ENCODE measurements at places on chromosomes 3 and 15. TPM values are rescaled to one million over a fixed set of nuclear protein-coding genes. Genes with fewer than 3 reads are reported as not detected.

SHC4 gene
- not detected for total RNA-seq

POPDC2 gene
- 5.5 TPM for total RNA-seq

ALDH1A3 gene
- total RNA-seq, result not detected

TMEM45A gene
- total RNA-seq, result 0.39 TPM

STXBP5L gene
- total RNA-seq, result not detected

TGM4 gene
- not detected for total RNA-seq

ACAD9 gene
- 46.7 TPM for total RNA-seq

NMD3 gene
- 44.7 TPM for total RNA-seq

EEFSEC gene
- total RNA-seq, result 17.5 TPM

DNA sequence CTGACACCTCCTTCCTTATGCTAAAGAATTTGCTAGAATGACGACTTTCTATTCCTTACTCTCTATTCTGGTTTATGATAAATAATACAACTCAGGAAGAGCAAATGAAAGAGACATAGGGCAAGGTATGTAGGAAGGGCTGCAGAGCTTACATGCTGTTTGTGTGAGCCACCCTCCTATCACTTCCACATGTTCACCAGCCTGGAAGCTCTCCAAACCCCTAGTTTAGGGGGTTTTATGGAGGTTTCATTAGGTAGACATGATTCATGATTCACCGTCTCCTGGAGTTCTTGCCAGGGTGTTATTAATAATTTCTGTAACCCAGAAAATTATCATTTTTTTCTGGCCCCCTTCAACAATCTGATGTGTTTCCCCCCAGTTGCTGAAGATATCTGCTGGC, 172.1 kb upstream of the COL8A1 start:
- no peak overlapping the region for H3K27ac ChIP-seq
- H3K4me1 ChIP-seq, result no peaks in the 10 kb centered on the region
- no peaks in the 10 kb centered on the region for H3K27me3 ChIP-seq
- DNase-seq, result no peak
- H3K36me3 ChIP-seq, result no peaks in the 10 kb centered on the region

DNA sequence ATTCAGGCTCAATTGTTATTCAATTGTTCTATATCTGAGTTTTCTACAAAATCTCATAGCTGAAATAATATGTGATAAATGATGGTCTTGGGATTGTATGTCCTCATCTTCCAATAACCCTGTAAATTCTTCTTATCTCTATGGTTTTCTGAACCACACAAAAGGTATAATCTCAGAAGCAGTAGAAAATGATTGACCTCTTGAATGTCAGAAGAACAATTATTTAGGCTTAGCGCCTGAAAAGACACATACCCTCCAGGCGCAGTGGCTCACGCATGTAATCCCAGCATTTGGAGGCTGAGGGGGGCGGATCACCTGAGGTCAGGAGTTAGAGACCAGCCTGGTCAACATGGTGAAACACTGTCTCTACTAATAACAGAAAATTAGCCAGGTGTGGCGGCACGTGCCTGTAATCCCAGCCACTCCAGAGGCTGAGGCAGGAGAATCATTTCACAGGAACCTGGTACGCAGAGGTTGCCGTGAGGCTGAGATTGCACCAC, 288.0 kb upstream of the TBC1D5 start:
- H3K27me3 ChIP-seq, result no peaks in the 10 kb centered on the region
- no peak for DNase-seq
- no peak overlapping the region for H3K4me3 ChIP-seq
- no peaks in the 10 kb centered on the region for H3K4me1 ChIP-seq

DNA sequence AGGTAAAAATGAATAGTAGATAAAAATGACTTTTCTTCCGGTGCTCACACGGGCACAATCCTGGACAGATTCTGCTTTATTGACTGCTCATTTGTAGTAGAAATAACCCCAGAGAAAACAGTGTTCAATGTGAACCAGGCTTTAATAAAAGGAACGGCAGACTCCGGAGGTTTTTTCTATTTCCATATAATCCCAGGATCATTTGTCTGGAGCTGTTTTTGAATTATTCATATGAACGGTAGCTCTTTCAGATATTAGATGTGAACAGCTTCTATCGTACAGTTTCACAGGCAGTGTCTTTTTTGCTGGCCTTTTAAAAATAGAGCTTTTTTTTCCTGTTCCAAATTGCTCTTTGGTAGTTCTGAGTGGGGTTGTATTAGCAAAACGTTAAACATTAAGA, 347.3 kb downstream of the MFSD1 start:
- H3K27ac ChIP-seq, result no peak overlapping the region
- no peaks in the 10 kb centered on the region for H3K4me1 ChIP-seq
- no peaks in the 10 kb centered on the region for H3K36me3 ChIP-seq
- H3K27me3 ChIP-seq, result no peaks in the 10 kb centered on the region

DNA sequence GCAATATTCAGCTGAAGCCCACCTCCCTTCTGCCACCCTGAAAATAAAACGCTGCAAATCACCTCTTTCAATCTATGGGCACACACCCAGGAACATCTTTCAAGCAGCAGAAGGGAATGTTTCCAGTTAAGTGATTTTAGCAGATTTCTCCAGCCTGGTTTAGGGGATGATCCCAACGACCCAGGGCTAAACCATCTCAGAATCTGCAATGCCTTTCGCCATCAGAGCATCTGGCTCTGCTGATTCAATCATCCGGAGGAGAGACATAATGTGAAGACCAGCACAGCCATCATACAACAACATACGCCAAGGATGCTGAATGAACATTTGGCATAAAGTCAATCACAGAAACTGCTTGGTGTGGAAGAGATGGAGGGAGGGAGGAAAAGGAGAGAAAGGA, 15.5 kb upstream of the LRRN1 start:
- H3K27me3 ChIP-seq, result no peaks in the 10 kb centered on the region
- no peaks in the 10 kb centered on the region for H3K36me3 ChIP-seq

GRCh38 chr15:45981625-45982024, 346.8 kb downstream of the SQOR start:
- DNase-seq, result no peak
- H3K36me3 ChIP-seq, result no peaks in the 10 kb centered on the region
- no peak overlapping the region for H3K4me3 ChIP-seq
- no peaks in the 10 kb centered on the region for H3K27me3 ChIP-seq

DNA sequence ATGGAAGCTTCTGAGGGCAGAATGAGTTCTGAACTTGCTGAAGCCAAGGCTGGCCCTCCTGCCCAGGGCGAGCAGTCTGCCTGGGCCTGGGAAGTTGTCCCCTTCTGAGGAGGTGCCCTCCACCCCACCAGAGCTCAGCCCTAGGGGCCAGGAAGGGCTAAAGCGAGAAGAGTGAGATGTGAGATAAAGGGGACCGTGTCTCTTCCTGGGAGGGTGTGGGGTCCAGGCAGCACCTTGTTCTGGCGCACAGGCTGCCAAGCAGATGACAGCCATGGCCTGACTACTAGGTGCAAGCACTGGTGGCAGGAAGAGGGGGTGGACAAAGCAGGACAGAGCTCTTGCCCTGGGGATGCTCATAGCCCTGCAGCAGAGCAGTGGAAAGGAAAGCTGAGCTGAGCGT, 3.7 kb downstream of the PAK6 start:
- DNase-seq, result no peak
- no peak overlapping the region for H3K4me3 ChIP-seq
- H3K4me1 ChIP-seq, result peaks cover 12% of the 10 kb centered on the region
- no peaks in the 10 kb centered on the region for H3K36me3 ChIP-seq

DNA sequence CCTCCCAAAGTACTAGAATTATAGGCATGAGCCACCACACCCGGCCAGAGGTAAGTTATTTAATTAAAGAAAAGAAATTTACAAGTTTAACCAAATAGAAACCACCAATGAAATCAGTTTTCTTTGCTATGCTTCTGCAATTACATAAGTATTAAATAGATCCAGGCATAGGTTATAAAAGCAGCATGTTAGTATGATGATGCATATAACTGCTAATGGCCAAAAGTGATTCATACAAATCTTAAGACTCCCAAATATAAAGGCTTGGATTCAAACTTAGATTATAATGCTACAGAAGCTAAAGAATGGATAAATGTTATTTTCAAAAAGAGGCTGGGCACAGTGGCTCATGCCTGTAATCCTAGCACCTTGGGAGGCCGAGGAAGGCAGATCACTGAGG, 32.8 kb upstream of the HDC start:
- no peak overlapping the region for H3K4me3 ChIP-seq
- no peak for DNase-seq
- no peaks in the 10 kb centered on the region for H3K27me3 ChIP-seq

DNA sequence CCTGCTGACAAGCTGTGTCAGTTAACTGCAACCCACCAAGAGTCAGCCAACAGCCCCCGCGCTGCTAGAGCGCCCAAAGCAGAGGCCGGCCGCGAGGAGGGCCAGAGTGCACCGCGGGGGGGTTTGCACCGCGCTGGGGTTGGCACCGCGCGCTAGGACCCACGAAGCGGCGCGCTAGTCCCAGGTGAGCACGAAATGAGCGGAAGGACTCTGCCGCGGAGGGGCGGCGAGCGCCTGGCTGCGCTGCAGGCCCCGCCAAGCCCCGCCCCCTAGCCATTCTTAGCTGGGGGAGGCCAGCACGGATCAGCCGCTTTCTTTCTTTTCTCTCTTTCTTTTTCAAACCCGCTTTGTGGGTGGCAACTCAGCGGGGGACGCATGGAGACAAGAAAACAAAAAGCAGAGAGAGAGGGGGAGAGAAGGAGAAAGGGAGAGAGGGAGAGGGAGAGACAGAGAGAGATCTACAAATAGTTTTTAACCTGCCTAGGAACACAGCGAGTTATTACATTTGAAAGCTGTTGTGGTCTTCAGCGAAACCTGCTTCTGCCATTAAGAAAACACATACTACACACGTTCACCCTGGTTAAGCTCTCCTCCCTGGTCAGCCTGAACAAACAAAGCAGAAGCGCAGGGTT, 6.9 kb upstream of the FOXB1 start:
- H3K36me3 ChIP-seq, result no peaks in the 10 kb centered on the region
- H3K27me3 ChIP-seq, result peaks cover 87% of the 10 kb centered on the region
- peak; percentile 84 for DNase-seq
- peaks cover 49% of the 10 kb centered on the region for H3K4me1 ChIP-seq
- H3K27ac ChIP-seq, result no peak overlapping the region

DNA sequence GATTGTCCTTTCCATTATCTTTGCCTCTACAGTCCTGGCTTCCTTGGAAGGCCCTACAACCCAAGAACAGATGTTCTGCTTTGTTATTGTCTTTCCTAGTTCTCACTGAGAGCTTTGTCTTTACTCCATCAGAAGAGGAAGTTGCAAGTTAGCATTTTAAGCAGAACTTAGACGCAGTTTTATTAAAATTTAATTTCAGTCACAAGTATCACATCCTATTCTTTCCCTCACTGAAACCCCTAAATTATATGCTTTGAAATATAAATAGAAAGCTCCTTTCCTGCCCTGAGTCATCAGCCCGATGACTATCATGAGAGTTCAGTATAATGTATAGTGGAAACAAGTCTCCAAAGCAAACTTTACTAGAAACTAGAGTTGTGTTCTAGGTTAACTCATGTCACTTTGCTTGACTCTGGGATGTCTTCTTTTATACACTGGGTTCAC, 291.2 kb upstream of the RBMS3 start:
- no peak overlapping the region for H3K4me3 ChIP-seq
- no peak overlapping the region for H3K27ac ChIP-seq
- no peaks in the 10 kb centered on the region for H3K27me3 ChIP-seq
- no peak for DNase-seq
- H3K36me3 ChIP-seq, result no peaks in the 10 kb centered on the region
- no peaks in the 10 kb centered on the region for H3K4me1 ChIP-seq

GRCh38 chr3:172839679-172840078, 89.2 kb downstream of the ECT2 start:
- no peak overlapping the region for H3K27ac ChIP-seq
- DNase-seq, result no peak
- no peak overlapping the region for H3K4me3 ChIP-seq
- H3K36me3 ChIP-seq, result no peaks in the 10 kb centered on the region

DNA sequence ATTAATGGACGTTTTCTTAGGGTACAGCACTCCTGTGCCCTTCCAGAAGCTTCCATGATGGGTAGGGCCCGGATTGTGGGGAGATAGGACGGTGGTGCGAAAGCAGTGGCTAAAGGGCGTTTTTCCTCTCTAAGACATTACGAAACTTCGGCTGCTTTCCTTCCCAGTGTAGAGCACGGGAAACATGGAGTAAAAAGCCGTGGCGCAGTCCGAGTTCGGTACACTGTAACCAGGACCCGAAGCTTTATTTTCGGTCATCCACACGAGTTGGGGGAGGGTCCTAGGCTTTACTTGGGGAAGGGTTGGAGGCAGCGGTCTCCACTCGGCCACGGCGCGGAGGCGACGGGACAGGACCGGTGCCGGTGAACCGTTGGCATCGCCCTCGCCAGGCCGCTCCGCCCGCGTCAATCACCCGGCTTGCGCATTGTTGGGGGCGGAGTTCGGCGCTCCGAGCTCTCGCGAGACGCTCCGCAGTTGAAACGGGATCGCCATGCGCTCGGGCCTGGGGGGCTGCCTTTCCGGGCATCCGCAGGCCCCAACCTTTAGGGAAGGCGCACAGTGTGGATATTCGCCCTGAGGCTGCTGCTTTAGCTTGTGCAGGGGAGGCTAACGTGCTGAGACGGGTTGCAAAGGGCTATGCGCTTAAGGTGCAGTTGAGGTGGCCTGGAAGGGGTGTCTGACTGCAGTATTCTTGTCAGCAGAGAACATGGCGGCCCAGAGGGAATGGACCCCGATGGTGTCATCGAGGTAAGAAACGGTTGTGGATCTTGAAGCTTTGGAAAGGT, 546 bp downstream of the EIF4A2 start:
- no peaks in the 10 kb centered on the region for H3K27me3 ChIP-seq
- peaks cover 53% of the 10 kb centered on the region for H3K4me1 ChIP-seq
- H3K4me3 ChIP-seq, result peak overlapping the region; percentile 96
- peak; percentile 90 for DNase-seq
- H3K36me3 ChIP-seq, result peaks cover 48% of the 10 kb centered on the region
- peak overlapping the region; percentile 97 for H3K27ac ChIP-seq

DNA sequence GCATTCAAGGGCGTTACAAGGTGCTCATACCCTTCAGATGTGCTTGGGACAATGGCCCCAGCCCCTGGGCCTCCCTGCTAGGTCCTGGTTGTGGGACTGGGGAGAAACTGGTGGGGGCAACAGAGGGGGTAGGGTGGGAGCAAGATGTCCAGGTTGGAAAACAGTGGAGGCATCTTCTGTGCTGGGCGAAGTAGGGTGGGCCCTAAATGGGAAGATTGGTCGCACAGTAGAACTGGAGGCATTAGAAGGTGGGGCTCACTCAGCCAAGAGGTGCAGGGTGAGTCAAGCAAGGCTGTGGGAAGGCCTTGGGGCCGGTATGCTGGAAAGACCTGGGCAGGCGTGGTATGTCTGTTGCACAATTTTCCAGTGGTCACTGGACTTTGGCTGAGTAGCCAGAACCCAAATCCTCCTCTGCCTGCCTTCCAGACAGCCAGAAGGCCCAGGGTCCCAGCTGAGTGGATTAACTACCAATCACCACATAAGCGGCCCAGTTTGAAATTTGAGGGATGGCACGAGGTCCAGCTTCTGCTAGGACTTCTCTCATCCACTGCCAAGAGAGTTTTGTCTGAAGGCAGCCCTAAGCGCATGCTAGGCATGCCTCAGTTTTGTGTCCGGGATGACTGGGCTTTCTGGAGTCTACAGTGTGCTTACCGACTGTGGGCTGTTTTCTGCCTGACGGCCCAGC, 74.5 kb downstream of the LSM3 start:
- H3K4me3 ChIP-seq, result no peak overlapping the region
- no peaks in the 10 kb centered on the region for H3K36me3 ChIP-seq
- no peaks in the 10 kb centered on the region for H3K27me3 ChIP-seq
- H3K27ac ChIP-seq, result no peak overlapping the region
- H3K4me1 ChIP-seq, result no peaks in the 10 kb centered on the region
- DNase-seq, result no peak

Measured in CD4-positive, CD25-positive, alpha-beta regulatory T cell (primary cell).